Effector memory CD4-positive, alpha-beta T cell (primary cell): ENCODE measurements at places on chromosomes 13 and 19.
A peak's percentile ranks its signal among the peaks of the same experiment; 100 is the strongest.

- H3K4me3 ChIP-seq = no peak overlapping the region
- H3K27me3 ChIP-seq = no peaks in the 10 kb centered on the region
- H3K4me1 ChIP-seq = no peaks in the 10 kb centered on the region
- DNase-seq = no peak
- peaks cover 97% of the 10 kb centered on the region for H3K36me3 ChIP-seq
Measured at GRCh38 chr19:16527971-16528521, 14.2 kb downstream of the CHERP start.

DNA sequence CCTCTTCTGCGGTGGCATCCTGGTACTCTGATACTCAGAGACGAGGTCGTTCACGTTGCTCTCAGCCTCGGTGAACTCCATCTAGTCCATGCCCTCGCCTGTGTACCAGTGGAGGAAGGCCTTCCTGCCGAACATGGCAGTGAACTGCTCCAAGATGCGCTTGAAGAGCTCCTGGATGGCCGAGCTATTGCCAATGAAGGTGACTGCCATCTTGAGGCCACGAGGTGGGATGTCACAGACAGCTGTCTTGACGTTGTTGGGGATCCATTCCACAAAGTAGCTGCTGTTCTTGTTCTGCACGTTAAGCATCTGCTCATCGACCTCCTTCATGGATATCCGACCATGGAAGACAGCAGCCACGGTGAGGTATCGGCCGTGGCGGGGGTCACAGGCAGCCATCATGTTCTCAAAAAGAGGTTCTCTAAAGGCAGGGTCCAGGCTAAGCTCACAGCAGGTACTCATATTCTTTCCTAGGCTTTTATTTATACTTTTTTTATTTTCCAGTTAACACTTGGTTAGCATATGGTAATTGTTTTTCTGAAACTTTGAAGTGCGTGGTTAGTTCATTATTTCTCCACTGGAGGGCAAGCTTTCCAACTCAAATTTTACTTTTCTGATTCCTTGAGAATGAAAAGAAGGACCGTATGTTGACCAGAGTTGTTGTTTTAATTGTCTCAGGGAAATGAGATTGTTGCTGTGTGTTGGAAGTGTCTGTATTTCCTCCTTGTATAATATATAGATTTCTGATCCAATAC, 72.4 kb upstream of the RGCC start:
- no peaks in the 10 kb centered on the region for H3K4me1 ChIP-seq
- H3K36me3 ChIP-seq = no peaks in the 10 kb centered on the region
- no peak for DNase-seq
- no peaks in the 10 kb centered on the region for H3K27me3 ChIP-seq
- no peak overlapping the region for H3K4me3 ChIP-seq

- H3K27me3 ChIP-seq = no peaks in the 10 kb centered on the region
- no peak overlapping the region for H3K27ac ChIP-seq
- peak; percentile 9 for DNase-seq
- H3K36me3 ChIP-seq = no peaks in the 10 kb centered on the region
Measured at GRCh38 chr19:31054430-31054829, 294.8 kb downstream of the TSHZ3 start.

- peak overlapping the region; percentile 48 for H3K4me3 ChIP-seq
- no peaks in the 10 kb centered on the region for H3K27me3 ChIP-seq
- peaks cover 41% of the 10 kb centered on the region for H3K4me1 ChIP-seq
- DNase-seq = no peak
Measured at GRCh38 chr13:99203601-99204579, 3.2 kb downstream of the UBAC2 start.
